ENCODE measurements at places on chromosomes 6 and 20.

GRCh38 chr6:46189726-46190125, 18.9 kb upstream of the ENPP5 start:
- DNase-seq = no peak

DNA sequence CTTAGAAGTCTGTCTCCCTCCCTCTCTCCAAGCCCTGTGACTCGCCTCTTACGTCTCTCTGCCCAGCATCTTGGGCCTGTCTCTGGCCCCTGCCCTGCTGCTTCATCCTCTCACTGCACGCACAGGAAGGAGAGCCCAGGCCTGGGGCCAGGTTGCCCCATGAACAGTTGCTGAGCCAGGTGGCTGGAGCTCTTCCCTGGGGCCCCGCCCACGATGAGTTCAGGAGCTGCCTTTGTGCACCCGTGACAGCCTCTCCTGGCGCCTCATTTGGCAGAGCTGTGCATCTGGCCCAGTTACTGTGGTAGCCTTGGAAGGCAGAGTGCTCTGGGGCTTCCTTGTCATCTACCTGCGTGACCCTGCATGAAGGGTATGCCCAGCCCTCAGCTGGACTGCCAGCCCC, 44.5 kb downstream of the SLC52A3 start:
- DNase-seq = no peak

GRCh38 chr6:43444036-43444435, 11.3 kb downstream of the DLK2 start:
- DNase-seq = no peak

DNA sequence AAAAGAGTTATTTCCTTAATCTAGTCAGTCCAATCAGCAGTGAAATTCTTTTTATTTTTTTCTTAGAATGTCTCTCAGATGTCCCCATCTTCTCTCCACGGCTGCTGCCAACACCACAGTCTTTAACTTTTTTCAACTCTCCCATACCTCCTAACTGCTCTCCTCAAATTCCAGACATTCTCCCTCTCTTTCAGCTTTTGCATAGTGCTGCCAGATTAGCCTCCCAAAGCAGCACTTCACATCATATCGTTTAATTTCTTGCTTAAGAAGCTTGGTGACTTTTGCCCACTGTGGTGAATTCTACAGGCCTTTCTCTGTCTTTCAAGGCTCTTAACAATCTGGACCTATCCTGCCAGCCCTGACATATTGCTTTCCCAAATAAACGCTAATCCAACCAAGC, 233.4 kb downstream of the UST start:
- no peak for DNase-seq

Data from kidney tubule cell (primary cell).